ENCODE measurements at places on chromosomes 11 and 22. TPM values are rescaled to one million over a fixed set of nuclear protein-coding genes. Genes with fewer than 3 reads are reported as not detected.

Gene GLYATL1B
- not detected for total RNA-seq

Gene APOA5
- not detected for total RNA-seq

Gene THOC5
- total RNA-seq = 41.3 TPM

Gene OR8D1
- not detected for total RNA-seq

Gene TREH
- not detected for total RNA-seq

Gene SOX6
- total RNA-seq = 5.0 TPM

Gene CRACR2B
- 22.6 TPM for total RNA-seq

Gene ZNRF3
- total RNA-seq = 13.1 TPM

Gene HEPN1
- not detected for total RNA-seq

Gene MS4A12
- not detected for total RNA-seq

Gene PKDREJ
- total RNA-seq = not detected

Gene KCNQ1
- total RNA-seq = 33.7 TPM

Gene HEPHL1
- total RNA-seq = not detected

Gene MYOD1
- not detected for total RNA-seq

Gene CNIH2
- 0.81 TPM for total RNA-seq

Gene OR6X1
- total RNA-seq = not detected

Gene PANX3
- total RNA-seq = not detected

Gene ARHGAP20
- total RNA-seq = 4.4 TPM

Gene APOBEC3F
- 11.2 TPM for total RNA-seq

Gene LIMK2
- total RNA-seq = 87.6 TPM

Gene PATE4
- not detected for total RNA-seq

Gene PACS1
- total RNA-seq = 54.7 TPM

Gene MYO7A
- total RNA-seq = 13.5 TPM

Gene TTC28
- total RNA-seq = 31.1 TPM

Gene OR8G5
- not detected for total RNA-seq

Gene MIOX
- not detected for total RNA-seq

Gene BDNF
- 1.2 TPM for total RNA-seq

Gene RBFOX2
- 91.3 TPM for total RNA-seq

Gene SCUBE1
- total RNA-seq = 5.0 TPM

Gene SERHL2
- total RNA-seq = 3.0 TPM

Gene PDGFB
- 28.2 TPM for total RNA-seq

Gene C11orf91
- not detected for total RNA-seq

Gene MEI1
- total RNA-seq = 7.9 TPM

Gene OR4D5
- total RNA-seq = not detected

Gene OR4S2
- not detected for total RNA-seq

Gene MMP8
- 0.41 TPM for total RNA-seq

Gene HTR3B
- total RNA-seq = not detected

Gene PISD
- total RNA-seq = 60.5 TPM

Gene ANKRD13D
- total RNA-seq = 81.2 TPM

Gene SLC7A4
- 0.31 TPM for total RNA-seq

Gene MPZL2
- 111 TPM for total RNA-seq
